Left ventricle myocardium inferior (tissue), 1 donor: ENCODE measurements at places on chromosomes 16 and 17. TPM values are rescaled to one million over a fixed set of nuclear protein-coding genes. Genes with fewer than 3 reads are reported as not detected.

The CNTNAP4 gene
- not detected for total RNA-seq

The TBC1D3 gene
- not detected for total RNA-seq

The AOC3 gene
- 7.6 TPM for total RNA-seq

The KCNG4 gene
- total RNA-seq = not detected

The TAT gene
- total RNA-seq = not detected

The CHST6 gene
- total RNA-seq = 1.4 TPM

The TMEM98 gene
- 10.1 TPM for total RNA-seq

The ARHGAP44 gene
- total RNA-seq = 7.2 TPM

The ZBTB4 gene
- 63.4 TPM for total RNA-seq

The RNU2-1 gene
- 5,474 TPM for total RNA-seq

The NARF gene
- total RNA-seq = 69.2 TPM

The CCNF gene
- total RNA-seq = 0.96 TPM

The CDK3 gene
- total RNA-seq = 1.8 TPM

The CCL11 gene
- 3.8 TPM for total RNA-seq
